ENCODE measurements at places on chromosomes 5 and 9.

DNA sequence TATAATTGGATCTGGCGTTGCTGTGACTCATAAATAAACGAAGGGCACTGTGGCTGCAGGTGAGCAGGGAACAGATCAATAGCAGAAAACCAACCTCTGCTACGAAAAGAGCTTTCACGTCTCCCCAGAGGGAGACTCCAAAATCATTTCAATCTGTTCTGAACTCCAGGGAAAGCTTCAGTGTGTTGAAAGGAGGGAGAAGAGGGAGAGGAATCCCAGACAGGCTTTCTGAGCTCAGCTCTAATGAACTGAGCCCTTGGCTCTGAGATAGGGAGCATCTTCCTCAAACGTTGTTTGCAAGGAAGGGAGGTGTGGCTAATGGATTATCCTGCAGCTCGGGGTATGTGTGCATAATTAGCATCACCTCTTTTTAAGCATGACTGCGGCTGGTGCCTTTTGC lies 288.0 kb upstream of the IRX4 start:
- DNase-seq = peak; percentile 31

DNA sequence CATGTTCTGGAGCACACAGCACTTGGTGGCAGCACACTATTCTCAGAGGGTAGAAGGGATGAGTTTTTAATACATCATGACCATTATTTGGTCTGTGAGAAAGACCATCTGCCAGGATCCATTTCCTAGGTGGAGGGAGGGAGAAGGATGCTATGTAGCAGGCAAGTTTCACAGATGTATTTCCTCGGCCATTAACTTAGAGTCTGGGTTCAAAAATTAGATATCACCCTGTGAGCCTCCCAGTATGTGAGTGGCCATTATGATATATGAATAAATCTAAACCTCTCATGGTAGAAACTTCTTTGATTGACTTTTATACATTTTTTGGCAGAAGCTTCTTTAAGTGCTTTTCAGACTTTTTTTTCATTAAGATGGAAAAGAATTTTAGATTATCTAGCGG lies 133.9 kb downstream of the SREK1 start:
- DNase-seq = no peak

DNA sequence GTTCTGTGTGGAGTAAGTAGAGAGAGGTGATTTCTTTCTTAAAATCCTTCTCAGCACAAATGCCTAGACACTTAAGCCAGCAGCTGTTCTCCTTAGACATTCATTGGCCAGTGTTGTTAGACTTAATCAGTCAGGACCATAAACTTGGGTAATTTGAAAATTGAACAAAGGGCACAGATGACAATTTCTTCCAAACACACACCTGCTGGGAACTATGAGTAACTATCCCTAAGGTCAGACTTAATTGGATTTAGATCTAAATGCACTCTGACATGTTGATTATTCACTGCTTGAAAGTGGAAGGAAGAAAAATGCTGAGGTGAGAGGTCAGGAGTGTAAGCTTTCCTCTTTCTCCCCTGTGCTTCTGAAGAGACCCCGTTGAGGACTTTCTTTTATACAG lies 1083.7 kb upstream of the DMAC1 start:
- DNase-seq = no peak

DNA sequence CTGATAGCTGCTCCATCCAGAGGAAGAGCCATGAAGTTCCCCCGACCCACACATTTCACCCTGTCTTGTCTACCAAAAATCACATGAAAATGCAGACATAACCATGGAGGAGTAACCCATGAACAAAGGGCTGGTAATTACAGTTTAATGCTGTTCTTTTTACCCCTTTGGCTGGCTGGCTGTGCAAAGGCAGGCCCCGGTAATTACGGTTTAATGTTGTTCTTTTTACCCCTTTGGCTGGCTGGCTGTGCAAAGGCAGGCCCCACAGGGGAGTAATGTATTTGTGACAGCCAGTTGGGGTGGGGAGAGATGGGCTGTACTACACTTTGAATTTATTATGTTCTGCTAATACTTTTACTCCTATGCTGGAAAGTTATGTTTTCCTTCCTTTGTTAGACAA lies 41.7 kb downstream of the PIK3R1 start:
- DNase-seq = no peak

GRCh38 chr9:134178768-134179551 lies 14.6 kb upstream of the RNU6ATAC start:
- DNase-seq = no peak

Data from putamen (tissue), 1 donor.